ENCODE measurements at places on chromosomes 6 and 20.

- no peak for DNase-seq
Observed at GRCh38 chr6:73832313-73832712, 136.3 kb downstream of the CD109 start.

DNA sequence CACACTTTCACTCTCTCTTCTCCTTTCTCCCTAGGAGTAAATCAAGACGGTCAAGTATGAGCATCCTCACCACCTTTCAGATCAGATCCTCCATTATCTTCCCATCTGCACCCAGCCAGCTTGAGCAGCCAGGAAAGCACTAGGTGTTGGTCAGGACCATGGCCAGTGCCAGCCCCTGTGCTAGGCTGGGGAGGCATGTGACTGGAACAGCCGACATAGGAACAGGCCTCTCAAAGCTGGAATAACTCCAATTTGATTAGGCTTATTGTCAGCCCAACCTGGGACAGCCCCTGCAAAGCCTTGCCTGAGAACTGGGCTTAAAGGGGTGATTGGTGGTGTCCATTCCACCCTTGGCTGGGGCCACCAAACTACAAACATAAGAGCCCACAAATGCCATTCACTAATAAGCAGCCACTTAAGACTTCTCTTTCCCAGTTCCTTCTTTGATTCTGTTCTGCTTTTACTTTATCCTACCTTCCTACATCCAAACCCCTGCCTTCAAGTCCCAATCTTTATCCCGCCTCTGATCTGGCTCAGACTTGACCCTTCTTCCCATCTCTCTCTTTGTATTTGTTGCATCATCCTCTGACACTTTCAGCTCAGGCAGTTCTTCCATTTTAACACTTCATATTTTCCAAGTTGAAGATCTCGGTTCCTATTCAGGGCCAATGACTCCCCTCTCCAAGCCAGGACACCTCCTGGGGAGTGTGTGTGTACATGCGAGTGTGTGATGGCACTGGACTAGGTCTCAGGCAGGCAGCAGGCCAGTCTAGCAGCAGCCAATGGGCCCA lies 4.5 kb upstream of the TREM2 start:
- no peak for DNase-seq

- DNase-seq: no peak
Observed at GRCh38 chr6:105151644-105152043, 28.2 kb downstream of the POPDC3 start.

- DNase-seq: no peak
Observed at GRCh38 chr6:143620447-143620846, 57.3 kb upstream of the PHACTR2 start.

DNA sequence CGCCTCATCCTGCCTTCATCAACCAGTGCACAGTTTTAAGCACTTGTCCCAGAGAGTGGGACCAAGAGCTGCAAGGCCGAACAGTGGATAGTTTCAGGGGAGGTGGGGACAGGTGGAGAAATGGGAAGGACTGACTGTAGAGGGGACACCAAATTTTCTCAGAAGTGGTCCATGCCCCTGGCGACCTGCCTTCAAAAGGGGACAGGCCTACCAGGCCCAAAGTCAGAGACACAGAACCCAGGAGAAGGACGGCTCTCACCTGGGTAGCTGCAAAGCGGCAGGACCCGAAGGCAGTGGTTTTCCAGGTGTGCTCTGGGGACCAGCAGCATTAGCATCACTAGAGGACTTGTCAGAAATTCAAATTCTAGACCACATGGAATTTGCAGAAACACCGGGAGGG lies 5.8 kb downstream of the TFEB start:
- no peak for DNase-seq

DNA sequence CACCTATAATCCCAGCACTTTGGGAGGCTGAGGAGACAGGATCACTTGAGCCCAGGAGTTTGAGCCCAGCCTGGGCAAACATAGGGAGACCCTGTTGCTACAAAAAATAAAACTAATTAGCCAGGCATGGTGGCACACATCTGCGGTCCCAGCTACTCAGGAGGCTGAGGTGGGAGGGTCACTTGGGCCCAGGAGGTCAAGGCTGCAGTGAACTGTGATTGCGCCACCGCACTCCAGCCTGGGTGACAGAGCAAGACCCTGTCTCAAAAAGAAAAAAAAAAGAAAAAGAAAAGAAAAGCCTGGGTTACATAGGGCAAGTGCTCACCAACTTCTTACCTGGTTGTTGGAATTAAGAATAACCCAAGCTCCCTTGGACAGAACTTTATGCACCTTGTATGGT lies 14.6 kb upstream of the MYB start:
- no peak for DNase-seq

GRCh38 chr6:25537349-25538018 lies 114.5 kb upstream of the SCGN start:
- no peak for DNase-seq

GRCh38 chr20:50995506-50995905 lies 27.4 kb downstream of the KCNG1 start:
- DNase-seq: no peak

GRCh38 chr20:45181639-45182038 lies 6.9 kb downstream of the PI3 start:
- no peak for DNase-seq

DNA sequence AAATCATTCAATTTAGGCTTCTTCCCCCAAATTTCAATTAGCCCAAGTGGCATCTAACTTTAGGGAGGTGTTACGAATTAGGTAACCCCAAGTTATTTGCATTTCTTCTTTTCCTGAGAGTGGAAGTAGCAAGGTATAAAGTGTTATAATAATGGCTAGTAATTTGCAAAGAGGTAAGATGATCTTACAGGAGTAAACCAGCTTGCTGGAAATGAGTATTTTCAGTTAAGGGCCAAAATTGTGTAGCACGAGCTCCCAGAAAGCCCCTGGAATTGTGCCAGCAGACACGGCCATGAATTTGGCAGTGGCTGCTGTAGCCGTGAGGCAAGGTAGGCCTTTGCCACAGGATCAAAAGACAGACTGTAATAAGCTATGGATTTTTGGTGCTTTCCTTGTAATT lies 38.0 kb downstream of the CITED2 start:
- no peak for DNase-seq

DNA sequence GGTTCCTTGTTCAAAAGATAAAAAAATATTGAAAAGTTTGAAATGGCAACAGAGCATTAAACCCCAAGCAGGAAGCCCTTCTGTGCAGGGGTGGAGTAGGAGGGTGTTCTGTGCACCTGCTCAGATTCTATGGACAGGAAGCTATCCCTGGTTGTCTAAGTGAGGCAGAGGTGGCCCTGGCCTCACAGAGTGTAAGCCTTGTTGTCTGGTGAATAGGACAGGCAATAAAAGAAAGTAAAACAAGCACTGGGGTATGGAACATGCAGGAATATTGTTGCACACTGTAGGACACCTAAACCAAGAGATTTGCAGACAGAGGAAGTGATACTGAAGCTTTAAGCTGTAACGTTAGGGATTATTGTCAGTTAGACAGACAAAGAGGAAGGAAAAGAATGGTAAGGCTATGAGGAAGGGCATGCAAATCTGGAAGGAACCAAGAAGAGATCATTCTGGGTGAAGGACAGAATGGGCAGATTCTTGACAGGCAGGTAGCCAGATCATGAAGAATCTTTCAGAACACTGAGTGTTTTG lies 66.8 kb downstream of the TBC1D7 start:
- DNase-seq: no peak

- no peak for DNase-seq
Observed at GRCh38 chr6:1633366-1634021, 23.8 kb downstream of the FOXC1 start.

DNA sequence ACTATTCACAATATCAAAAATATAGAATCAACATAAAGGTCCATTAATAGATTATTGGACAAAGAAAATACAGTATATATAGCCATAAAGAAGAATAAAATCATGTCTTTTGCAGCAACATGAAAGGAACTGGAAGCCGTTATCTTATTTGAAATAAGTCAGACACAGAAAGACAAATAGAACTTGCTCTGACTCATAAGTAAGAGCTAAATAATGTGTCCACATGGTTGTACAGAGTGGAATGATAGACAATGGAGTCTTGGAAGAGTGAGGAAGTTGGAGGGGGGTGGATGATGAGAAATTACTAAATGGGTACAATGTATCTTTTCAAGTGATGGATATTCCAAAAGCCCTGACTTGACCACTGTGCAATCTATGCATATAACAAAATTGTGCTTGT lies 613.5 kb downstream of the PHF3 start:
- DNase-seq: no peak

DNA sequence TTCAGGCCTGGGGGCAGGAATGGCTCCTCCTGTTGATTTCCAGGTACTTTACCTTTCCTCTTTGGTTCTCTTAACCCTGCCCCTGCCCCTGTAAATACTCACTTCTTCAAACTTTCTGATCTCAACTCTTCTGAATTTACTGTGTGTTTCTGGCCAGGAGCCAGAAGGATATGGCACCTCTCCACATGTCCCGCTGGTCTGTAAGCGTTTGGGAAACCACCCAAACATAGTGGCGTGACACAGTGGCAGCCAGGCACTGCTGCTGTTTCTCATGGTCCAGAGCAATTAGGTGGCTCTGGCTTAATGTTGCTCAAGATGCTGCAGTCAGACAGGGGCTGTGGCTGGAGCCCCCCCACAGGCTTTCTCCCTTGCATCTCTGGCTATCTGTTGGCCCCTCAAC lies 374.5 kb downstream of the RNGTT start:
- DNase-seq: no peak

GRCh38 chr6:152948150-152948768 lies 34.6 kb downstream of the FBXO5 start:
- no peak for DNase-seq

DNA sequence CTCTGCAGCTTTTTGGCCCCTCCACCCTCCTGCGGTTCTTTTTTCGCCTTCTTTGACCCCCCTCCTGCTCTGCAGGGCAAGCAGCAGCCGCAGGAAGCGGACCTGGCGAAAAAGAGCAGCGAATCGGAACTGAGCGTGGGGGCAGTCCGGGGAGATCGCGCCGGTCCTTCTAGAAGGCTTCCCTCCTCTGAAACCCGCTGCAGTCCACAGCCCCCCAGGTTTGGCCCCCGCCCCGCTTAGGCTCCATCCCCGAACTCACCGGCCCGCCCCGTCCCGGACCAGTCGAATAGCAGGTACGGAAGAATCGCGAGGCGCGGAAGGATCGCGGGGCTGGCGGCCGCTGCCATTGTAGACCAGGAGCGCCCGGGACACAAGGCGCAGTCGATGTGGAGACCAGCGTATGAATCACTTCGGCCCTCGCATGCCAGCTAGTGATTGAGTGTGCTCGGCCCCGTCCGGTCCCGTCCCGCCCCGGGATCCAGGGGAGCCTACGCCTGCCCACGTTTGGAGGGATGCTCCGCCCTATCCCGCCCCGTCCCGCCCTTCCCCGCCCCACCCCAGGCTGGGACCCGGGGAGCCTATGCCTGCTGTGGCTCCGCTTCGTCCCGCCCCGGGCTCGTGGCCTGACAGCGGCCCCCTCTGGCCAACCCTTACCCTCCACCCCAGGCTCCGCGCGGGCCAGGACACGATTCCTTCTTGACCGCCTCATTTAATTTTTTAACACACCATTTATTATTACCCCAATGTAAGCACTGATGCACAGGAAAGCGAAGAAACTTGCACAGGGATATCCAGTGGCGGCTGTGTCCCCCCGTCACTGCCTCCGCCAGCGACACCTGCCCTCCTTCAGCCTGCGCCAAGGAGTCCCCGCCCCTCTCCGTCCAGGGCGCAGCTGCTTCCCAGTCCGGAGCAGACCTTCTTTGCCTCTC lies at the start of gene ULBP3:
TSS of gene ULBP3 (minus strand) at position 402 of the 929 bp plus-strand sequence. CDS start at position 347, 55 bp downstream.
- peak; percentile 35 for DNase-seq

DNA sequence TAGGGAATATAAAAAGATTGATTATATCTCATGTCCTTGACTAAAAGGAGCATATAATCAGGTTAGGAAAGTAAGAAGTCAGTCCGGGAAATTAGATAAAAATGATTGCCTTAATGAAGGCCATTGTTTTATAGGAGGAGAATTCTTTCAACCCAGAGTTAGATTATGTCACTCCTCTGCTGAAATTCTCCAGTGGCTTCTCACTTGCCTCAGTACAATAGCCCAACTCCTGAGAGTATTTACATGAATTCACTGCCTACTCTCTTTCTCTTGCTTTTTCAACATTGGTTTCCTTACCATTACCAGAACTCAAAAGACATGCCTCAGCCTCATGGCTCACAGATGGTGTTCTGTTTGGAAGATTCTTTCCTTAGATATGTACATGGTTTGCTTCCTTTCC lies 114.9 kb downstream of the EPHA7 start:
- DNase-seq: no peak

GRCh38 chr6:91281901-91282300 lies 695.0 kb upstream of the MAP3K7 start:
- no peak for DNase-seq

DNA sequence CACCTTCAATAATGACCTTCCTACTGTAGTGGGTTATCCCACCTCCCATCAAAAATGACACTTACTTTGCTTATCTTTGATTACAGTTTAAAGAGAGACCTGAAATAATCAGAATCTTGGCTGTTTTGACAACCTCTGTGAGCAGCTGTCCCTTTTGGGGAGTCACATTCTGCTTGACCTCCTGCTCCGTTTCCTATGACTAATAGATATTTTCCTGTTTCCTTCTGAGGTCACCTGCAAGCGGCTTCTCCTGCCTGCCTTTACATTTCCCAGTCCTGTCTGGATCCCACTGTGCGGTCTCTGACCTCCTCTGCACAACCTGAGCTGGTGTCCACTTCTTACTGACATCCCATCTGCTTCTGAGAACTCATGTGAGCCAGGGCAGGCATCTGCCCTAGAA lies 54.2 kb downstream of the TRAM2 start:
- no peak for DNase-seq

DNA sequence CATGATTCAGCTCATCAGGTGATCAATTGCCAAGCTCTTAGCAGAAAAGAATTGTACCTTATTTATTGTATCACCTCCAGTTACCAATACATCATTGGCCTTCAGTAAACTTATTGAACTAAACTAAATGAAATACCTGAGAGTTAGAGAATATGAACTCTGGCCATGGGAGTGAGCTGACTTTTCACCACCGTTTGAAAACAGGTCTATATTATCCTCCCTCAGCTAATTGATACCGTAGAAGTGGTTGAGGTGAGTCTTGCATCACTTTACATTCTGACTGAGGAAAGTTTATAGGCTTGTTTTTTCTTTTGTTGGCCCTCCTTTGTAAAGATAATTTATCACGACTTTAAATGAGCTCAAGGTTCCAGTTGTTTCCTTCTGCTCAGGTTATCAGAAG lies 52.5 kb upstream of the ADGRG6 start:
- no peak for DNase-seq

DNA sequence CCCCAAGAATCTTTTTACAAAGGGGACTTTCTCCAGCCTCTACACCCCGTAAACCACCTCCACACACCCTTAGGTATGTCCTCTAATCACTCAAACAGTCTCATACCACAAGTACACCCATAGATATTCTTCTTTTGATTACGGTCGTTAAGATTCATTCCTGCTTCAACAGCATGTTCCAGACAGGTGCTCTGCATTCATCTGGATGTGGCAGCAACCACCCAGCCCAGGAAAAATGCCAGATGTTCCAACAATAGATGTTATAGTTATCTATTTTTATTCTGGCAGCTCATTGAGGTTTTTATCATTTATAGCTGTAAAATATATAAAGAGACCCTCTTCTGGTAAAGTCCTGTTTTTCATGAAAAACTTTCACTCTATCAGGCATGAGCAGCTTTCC lies 60.7 kb downstream of the SIM1 start:
- no peak for DNase-seq

- DNase-seq: no peak
Observed at GRCh38 chr6:84556541-84557335, 207.7 kb downstream of the TBX18 start.

Data from stimulated activated CD8-positive, alpha-beta memory T cell treated with anti-CD3 and anti-CD28 coated beads, Interleukin-15, amount 100 ng/mL, for 4 hours (primary cell).